CD4-positive, alpha-beta T cell treated with Interleukin-1 beta for 1 hour (primary cell): ENCODE measurements at places on chromosomes 5 and 9.
A peak's percentile ranks its signal among the peaks of the same experiment; 100 is the strongest.

GRCh38 chr5:1754531-1755220, 45.0 kb downstream of the MRPL36 start:
- no peak for DNase-seq

- DNase-seq = no peak
Measured at GRCh38 chr5:57911438-57911837, 428.8 kb upstream of the ACTBL2 start.

DNA sequence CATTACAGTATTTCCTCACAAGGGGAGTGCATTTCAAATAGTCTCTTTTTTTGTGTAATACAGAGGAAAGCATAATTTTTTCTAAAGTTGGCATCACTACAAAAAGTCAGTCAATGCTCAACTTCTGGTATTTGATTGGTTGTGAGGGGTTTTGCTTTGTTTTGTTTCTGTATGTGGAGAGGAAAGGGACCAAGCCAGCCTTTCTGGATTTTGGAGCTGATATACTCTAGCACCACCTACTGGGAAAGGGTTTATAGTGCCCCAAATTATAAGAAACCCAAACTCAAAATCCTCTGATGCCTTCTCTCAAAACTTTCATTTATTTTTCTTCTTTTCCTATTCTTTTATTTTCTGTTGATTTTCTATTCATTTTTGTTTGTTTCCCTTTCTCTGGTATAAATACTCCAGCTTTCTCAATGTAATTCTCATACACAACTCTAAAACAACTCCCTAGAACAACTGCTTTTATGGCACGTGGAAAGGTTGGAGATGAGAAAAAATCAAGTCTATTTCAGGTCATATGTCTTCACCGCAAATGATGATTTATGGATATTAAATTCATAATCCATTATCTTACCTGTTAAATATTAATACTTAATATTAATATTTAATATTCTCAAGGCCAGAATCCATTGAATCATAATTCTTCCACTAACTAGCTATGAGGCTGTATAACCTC, 69.5 kb upstream of the ANXA1 start:
- peak; percentile 19 for DNase-seq

GRCh38 chr9:89116805-89117192, 61.8 kb downstream of the SHC3 start:
- DNase-seq = no peak

DNA sequence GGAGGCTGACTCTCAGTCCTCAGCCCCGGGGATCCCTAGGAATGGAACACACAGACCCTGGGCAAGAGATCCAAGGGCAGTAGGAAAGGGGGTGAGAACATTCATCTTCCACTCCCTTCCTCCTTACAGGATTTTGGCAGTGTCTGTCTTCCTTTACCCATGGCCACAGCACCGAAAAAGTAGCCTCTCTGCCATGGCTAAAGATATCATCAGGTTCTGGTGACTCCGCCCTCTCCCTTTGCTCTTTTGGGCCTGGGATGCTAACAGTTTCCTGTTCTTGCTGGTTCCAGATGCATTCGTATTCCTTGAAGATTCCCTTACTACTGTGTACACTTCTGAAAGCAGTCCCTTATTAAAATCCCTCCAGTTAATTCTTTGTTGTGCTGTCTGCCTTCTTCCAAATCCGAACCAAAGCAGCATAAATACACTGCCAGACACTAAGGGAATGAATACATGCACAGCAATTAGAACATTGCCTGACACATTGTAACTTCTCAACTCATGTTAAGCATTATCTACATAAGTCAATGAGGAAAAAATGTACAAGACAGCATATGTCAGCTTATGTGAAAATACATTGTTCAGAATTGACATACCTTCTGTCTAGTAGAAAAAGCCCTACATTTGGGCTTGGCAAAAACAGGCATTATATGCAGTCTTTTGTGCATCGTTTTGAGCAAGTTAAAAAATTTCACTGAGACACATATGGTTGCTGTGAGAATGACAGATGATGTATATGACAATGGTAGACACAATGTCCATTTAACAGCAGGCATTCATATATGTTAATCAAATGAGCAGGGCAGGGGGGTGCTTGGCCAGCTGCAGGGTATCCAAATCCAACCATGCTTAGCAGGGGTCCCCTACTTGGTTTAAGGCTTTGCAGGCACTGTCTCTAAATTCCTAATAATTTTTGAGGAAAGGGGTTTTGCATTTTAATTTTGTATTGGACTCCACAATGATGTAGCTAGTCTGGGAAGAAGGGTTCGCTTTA, 58.8 kb upstream of the RAI14 start:
- no peak for DNase-seq

DNA sequence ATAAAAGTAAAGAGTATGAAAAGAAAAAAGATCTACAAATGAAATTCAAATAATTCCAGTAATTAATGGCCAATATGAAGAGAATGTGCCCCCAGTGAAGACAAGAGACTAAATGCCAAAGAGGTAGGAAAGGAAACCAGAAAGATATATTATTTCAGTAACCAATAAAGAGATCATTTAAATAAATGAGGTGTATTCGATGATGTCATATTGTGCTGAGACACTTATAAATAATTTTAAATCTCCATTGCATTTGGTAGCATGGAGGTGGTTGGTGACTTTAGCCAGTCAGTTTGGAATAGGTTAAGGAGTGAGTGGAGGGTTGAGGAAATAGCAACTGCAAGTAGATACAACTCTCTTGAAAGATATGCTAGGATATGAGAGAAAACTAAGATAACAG, 417.7 kb upstream of the PTGER4 start:
- no peak for DNase-seq

DNA sequence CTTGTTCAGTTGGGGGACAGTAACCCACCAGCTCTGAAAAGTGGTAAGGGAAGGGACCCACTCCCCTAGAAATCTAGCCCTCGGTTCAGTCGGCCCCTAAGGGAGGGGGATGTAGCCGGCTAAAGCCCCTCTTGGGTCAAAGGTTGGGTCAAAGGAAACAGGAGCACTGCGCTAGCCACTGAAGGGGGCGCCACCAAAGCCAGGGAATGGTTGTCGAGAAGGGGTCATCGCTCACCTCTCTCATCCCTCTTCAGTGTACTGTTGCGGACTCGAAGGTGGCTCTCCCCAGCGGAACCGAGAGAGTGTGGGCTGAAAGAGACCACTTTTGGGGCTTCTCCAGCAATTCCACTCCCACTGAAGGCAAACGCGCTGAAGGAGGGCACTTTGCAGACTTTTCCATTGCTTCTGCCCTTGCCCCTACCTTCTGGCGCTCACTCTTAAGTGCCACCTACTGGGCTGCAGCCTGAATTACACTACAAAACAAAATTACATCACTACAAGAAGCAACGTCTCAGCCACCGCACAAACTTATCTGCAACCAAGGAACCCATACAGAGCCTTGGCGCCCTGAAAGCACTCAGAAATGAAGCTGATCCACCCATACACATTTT, 396.9 kb downstream of the PDE4D start:
- no peak for DNase-seq
